ENCODE measurements at places on chromosomes 5 and 9.

DNA sequence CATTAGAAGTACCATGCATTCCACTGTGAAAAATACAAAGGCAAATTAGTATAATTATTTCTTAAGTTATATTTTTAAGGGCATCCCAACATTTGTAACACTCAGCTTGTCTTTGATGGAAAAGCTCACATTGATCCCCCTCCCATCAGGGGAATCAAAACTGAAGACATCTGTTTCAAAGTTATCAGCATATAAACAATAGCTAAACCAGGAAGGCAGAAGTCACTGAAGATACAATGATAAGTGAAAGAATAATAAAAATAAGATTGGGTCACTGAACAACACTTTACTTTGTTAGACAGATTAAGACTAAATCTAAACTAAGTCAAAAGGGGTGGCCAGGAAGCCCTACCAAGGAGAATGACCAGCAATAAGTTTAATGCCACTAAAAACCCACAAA is 801.9 kb upstream of the ACO1 start:
- DNase-seq: no peak

DNA sequence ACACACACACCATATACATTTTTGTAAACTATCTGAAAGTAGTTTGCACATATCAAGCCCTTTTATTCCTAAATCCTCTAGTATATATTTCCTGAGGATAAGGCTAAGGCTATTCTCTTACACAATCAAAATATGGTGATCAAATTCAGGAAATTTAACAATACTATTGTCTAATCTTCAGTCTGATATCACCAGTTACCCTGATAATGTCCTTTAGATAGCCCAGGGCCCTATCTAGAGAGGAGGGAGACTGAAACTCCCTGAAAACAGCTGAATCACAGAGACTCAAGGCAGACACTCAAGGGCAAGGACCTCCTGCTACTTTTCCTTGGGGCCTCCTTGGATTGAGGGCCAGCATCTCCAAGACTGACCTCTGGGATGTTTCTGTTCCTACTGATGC is 30.4 kb downstream of the PTTG1 start:
- DNase-seq: no peak

DNA sequence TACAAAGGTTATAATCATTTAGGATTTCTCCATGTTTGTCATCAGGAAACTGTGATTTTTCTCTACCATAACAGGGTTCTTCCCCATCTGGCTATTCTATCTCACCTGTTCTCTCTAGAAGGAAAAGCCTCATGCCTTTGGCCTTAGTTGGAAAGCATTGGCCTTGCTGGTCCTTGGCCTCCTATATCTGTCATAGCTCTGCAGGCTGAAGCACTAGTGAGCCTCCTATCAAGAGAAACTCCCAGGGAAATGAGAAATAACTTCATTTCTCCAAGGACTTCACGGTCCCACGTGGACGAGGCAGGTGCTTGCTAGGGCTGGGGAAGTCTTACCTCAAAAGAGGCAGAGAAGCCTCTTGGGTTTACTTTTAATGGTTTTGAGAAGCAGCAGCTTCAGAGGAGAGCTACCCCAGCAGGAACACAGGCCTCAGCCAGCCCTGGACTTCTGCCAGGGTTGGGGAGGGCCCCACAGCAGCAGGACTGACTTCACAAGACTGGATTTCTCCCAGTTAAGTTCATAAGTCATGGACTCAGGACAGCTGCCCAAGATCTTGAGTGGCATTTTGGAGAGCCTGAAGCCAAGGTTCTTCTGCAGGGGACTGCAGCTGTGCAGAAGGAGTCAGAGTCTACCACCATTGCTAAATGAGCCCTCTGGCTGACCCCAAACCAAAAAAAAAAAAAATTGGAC is 15.8 kb upstream of the PSAT1 start:
- DNase-seq: no peak

GRCh38 chr5:88172847-88173758 is 95.5 kb downstream of the TMEM161B start:
- DNase-seq: no peak

DNA sequence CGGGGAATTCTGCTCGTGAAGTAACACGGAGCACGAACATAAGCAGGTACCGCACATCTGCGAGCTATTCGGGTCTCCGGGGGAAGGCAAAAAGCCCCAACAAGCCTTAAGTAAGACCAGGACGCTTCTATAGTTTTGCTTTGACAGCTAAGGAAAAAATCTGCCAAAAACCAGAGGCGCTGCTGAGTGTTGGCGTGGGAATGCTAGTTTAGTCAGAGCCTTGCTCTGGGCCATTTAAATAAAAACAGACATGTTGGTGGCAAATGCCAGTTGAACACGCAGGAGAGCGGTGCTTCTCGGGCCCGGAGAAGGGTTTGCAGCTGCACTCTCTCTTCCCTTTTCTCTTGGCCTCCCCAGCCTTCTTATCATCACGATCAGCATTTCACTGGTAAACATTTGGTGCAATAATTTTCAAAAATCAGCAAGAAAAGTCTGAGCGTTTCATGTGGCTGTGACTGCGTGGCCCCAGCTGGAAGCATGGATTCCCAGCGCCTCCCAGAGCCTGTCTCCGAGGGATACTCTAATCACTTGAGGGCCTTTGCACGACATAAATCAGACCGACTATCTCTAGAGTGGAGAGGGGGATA is 6.4 kb upstream of the NOTCH1 start:
- DNase-seq: no peak

GRCh38 chr9:1880038-1880565 is 135.0 kb upstream of the SMARCA2 start:
- DNase-seq: peak; percentile 41

DNA sequence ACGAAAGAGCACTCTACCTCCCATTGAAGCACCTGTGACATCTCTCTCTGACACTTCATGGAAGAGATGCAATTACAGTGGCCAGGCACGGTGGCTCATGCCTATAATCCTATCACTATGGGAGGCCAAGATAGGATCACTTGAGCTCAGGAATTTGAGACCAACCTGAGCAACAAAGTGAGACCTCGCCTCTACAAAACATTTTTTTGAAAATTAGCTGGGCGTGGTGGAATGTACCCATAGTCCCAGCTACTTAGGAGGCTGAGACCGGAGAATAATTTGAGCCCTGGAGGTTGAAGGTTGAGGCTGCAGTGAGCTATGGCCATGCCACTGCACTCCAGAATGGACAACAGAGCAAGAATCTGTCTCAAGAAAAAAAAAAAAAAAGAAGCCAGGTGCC is 45.5 kb downstream of the GLDC start:
- DNase-seq: no peak

DNA sequence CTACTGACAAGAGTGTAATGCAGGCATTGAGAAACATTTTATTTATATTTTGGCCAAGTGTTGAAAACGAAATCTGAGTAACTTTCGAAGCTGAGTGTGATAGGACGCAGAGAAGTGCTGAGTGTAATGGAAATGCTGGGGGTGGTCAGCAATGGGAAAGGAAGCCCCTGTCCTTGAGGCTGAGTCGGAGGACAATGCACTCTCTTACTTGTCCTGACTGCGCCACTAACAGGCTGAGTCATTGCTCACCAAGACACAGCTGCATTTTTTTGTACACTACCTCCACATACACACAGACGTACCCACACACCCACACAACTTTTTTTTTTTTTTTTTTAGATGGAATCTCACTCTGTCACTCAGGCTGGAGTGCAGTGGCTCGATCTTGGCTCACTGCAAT is 637.7 kb downstream of the SLCO4C1 start:
- no peak for DNase-seq

DNA sequence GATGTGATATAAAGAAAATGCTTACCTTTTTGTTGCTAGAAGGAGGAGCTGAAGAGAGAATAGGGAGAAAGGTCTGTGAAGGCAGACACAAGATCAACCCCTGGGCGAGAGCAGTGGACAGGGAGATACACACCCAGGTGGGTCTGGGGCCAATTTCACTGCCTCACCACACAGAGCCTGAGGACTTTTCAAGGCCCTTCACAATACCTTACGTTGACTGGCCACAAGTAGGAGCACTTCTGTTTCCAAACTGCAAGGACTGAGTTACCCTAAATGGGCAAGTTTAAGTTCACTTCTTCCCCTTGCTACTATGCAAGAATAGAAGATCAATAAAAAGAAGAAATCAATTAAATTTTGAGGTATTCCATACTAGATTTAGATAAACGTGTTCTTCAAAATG is 174.5 kb upstream of the SLC12A2 start:
- peak; percentile 4 for DNase-seq

DNA sequence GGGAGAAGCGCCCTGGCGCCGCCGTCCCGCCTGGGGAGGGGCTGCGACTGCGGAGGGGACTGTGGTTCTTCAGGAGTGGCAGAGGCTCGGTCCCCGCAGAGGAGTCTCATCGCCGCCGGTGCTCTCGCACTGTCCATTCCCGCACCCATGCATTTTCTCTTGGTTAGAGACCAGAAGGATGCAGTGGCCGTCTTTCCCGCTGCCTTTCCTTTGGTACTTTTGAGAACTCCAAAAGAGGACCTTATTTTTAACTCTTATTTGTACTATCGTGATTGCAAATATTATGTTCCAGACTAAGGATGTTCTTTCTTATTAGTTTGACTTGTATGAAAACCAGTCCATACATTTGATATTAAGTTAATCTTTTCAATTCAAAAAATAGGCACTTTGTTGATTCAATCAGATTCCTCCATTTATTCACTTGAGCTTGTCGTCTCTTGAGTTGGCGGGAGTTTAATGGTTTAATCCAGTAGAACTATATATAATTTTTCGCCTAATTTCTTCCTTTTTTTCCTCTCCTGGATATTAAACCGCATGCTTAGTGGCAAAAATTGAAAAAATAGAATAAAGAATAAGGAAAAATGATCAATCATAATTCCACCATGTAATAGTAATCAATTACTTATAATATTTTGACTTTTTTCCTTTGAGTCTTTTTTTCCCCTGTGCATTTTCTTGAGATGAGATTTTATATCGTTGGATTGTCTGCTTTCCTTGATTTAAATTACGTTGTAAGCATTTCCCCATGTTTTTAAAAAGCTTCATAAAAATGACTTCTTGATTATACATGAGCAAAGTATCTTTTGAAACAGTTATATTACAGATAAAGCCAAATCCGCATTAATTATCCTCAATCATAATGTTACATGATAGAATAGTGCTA is 861 bp downstream of the ZFYVE16 start:
- DNase-seq: peak; percentile 47

GRCh38 chr9:127711831-127712274 is 3.6 kb downstream of the PTRH1 start:
- DNase-seq: no peak

DNA sequence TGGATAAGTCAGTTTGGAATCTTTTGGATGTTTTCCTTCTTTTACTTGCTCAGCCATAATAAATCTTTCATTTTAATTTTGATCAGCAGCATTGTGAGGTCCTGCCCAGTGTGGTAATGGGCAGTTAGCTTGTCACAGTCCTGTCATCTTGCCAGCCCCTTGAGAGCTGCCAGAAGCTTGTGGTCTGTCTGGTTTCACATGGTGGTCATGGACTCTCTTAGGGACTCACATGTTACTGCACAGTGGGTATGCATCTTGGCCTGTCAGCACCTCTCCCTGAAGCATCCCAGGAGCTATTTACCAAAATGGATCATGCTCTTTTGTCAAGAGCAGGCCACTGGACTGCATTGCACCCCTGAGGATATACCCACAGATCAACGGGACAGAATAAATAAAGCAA is 60.3 kb downstream of the DAPK1 start:
- DNase-seq: no peak

DNA sequence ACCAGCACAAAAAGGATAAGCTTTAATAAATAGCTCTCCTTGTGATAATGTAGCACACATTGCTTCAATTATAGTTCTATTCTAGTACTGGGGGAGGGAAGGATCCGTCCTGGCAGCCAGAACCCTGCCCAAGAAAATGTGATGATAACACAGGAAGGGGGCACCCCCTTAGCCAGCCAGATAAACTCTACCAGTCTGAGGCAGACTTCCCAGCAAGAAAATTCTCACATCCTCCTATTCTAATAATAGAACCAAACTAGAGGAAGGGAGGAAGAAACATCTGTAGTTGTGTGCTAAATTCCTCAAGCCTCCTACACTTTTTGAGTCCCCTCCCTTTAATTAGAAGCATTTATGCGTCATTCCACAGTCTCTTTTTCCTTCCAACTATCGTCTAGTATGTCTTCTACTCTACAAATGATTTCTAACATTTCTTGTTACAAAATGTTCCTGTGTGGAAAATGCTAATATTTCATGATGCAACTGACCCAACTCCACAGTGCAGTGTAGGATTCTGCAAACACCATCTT is 261.0 kb downstream of the SEMA5A start:
- no peak for DNase-seq

GRCh38 chr9:21660976-21661375 is 141.5 kb upstream of the MTAP start:
- DNase-seq: no peak

GRCh38 chr5:147818290-147818689 is 13.2 kb downstream of the SPINK1 start:
- DNase-seq: no peak

DNA sequence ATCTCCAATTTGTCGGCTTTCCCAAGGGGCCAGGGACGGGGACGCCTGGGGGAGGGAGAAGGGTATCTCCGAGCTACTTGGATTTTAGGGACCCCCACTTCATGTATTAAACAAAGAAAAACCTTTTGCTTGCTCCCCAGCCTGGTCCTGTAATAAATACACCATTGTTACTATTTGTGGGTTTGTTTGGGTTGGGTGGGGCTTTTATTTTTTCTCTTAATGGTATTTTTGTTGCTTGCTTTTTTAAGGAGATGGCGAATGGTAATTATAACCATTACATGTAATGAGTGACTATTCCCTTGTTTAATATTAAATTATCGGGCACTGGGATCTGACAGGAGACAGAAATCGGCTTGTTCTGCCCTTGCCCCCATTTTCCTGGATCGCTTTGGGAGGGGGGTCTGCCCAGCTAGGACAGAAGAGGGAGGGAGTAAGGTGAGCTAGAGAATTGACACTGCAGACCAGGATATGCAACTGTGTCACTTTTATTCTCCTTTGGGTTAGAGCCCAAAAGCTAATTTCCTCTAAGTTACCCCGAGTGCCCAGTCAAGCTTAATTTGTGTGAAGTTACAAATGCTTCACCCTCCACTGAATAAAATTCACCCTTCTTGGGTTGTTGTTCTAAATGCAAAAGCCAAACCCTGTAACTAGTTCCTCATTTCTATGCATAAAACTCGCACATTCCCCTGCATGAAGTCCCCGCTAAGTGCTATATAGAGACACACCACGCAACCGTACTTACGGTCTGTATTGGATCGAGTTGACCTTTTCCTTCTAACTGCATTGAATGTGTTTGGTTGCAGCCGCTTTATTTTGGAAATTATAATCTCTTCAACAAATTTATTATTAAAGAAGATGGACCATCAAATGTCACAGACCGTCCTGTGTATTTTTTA is 1.6 kb upstream of the ZNF608 start:
- DNase-seq: no peak

DNA sequence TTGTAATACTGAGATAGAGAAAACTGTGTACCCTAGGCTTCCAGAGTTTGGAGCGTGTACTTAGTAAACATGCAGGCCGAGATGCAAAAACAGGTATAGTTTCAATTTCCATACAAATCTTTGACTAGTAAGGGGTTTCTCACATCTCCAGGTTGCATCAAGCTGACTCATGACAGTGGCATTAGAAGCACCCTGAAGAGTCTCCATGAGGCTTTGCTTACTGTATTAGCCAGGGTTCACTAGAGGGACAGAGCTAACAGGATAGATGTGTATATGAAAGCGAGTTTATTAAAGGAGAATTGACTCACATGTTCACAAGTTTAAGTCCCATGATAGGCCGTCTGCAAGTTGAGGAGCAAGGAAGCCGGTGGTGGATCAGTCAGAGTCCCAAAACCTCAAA is 275.3 kb upstream of the CDH6 start:
- DNase-seq: no peak

- no peak for DNase-seq
Observed at GRCh38 chr9:74728176-74728575, 159.5 kb downstream of the TRPM6 start.

GRCh38 chr9:91972076-91972626 is 22.1 kb upstream of the ROR2 start:
- DNase-seq: no peak

Data from stimulated activated CD4-positive, alpha-beta T cell treated with anti-CD3 and anti-CD28 coated beads, Interleukin-1b, Interleukin-23, amount 100 ng/mL, for 48 hours (primary cell).